Stimulated activated CD8-positive, alpha-beta memory T cell treated with anti-CD3 and anti-CD28 coated beads, Interleukin-7, amount 100 ng/mL, for 1 hour (primary cell): ENCODE measurements at places on chromosomes 2 and 18.

DNA sequence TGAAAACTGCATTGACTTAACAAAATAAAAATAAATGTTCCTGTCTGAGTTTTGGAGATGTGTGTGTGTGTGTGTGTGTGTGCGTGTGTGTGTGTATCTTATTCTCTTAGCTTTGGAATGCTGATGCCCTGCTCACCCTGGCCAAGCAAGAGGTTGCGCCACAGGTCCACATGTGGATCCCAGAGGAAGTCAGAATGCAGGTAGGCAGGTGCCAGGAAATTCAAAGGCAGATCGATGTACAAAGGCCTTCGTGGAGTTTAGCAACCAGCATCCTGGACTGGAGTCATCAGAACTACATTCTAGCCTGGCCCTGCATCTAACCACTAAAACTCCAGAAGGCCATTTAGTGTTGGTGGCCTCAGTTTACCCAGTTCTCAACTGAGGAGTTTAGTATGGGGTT, 12.4 kb downstream of the G6PC2 start:
- DNase-seq: no peak

GRCh38 chr2:111116843-111117597, 3.7 kb upstream of the BCL2L11 start:
- DNase-seq: no peak

DNA sequence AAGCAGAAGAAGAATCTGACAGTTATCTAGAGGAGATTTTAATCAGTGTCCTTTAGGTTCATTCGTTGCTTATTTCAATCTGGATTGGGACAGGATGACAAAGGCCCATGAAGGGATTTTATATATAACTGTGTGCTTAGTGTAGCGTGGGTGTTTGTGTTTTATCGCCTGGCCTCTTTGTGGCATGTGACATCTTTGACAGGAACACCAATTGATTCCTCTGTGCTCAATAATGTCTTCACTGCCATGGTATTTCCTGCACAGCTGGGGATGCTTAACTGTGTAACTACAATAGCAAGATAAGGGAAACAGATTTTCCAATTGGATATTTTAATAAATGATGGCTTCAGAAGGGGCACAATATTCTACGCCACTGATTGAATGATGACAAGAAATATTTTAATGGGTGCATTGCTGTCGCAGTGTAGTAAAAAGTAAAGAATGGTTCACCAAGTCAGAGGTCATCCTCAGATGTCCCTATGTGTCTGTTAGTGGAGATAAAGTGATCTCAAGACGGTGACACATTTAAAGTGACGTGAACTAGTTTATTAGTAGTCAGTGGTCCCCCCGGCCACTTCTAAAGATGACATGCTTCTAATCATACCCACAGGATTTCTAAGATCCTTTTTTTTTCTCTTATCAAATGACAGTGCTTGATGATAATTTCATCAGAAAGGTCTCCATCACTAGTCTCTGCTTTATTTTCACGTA, 160.4 kb downstream of the AGAP1 start:
- no peak for DNase-seq

GRCh38 chr2:172969166-172969565, 106.5 kb upstream of the MAP3K20 start:
- no peak for DNase-seq

DNA sequence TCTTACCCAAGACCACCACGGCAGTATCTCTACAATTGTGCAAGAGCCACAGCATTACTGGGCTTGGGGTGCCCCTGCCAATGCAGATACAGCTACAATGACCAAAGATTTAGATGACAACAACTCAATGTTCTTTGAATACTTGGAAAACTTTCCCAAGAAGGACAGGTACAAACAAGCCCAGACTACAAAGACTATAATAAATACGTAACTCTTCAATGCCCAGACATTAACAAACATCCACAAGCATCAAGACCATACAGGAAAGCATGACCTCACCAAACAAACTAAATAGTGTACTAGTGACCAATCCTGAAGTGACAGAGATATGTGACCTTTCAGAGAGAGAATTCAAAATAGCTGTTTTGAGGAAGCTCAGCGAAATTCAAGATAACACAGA, 62.8 kb downstream of the ICA1L start:
- no peak for DNase-seq

- no peak for DNase-seq
Observed at GRCh38 chr2:129492548-129492947, 486.9 kb upstream of the RAB6C start.

GRCh38 chr2:206438196-206438724, 5.1 kb upstream of the ADAM23 start:
- DNase-seq: no peak

DNA sequence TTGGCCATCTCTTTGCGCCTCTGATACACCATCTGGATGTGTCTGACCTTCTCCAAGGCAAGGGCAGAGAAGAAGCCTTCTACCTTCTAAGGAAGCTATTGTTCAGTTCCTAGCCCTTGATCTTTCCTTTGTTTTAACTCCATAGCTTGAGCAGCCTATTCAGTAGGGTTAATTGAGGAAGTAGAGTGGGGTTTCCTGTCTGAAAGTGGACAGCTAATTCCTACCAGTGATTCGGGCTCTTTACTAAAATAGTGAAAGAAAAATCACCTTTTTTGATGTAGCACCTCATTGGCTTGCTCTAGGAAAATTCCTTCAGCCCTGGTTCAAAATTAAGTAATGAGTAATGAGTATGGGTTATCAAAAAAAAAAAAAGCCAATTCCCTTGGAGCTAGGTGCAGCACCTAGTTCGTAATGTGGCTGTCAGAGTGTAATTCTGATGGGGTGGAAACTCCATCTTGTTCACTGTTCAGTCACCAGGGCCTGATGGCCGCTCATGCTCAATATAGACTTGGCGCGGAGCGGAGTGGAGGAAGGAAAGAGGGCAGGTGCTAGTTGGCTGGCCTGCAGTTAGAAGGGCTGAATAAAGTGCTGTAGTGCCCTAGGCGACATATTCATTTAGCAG, 2.9 kb upstream of the MGAT5 start:
- DNase-seq: no peak

DNA sequence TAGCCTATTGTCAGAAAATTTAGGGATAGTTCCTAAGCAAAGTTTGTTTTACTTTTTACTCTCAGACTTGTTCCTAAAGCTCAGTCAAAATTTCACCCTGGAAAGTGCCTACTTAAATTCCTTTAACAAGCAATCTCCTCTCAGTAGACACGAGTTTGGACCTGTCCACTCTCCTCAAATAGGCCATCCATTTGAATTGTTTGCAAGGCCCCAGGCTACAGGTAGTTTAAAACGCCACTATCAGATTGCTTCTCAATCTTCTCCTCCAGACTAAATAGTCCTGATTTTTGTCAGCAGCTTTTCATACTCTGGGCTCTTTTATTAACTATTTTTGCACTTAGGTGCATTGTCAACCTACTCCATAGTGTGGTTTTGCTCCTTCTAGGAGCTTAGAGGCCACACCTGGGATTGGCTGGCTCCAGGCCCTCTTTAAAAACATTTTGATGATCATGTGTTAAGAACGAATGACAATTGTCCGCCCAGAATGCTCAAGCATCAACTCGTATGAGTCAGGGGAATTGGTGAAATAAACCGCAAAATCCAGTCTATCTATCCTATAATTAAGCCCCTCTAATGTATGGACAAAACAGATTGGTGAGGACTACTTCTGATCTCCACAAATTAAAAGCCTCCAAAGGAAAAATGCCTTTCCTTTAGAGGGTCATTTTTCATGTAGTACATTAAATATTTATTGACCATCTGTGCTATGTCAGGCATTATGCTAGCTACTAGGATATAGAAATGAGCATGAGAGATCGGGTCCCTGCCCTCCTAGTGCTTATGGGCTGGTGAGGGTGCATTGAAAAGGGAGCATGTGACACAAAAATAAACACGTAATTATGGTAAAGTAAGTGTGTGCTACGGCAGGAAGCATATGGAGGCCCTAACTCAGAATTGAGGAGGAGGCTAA, 333.8 kb upstream of the TNP1 start:
- DNase-seq: no peak

GRCh38 chr2:127197475-127198385, 22.4 kb downstream of the CYP27C1 start:
- DNase-seq: no peak

- DNase-seq: no peak
Observed at GRCh38 chr2:101251844-101252407, 760 bp upstream of the CNOT11 start.
